Tibial nerve (tissue), 4 donors: ENCODE measurements at places on chromosomes 3 and 15. TPM values are rescaled to one million over a fixed set of nuclear protein-coding genes. Genes with fewer than 3 reads are reported as not detected.

Gene CPLX3
- total RNA-seq = not detected

GRCh38 chr3:152976239-152976638, 141.3 kb downstream of the P2RY1 start:
- no peak for DNase-seq

DNA sequence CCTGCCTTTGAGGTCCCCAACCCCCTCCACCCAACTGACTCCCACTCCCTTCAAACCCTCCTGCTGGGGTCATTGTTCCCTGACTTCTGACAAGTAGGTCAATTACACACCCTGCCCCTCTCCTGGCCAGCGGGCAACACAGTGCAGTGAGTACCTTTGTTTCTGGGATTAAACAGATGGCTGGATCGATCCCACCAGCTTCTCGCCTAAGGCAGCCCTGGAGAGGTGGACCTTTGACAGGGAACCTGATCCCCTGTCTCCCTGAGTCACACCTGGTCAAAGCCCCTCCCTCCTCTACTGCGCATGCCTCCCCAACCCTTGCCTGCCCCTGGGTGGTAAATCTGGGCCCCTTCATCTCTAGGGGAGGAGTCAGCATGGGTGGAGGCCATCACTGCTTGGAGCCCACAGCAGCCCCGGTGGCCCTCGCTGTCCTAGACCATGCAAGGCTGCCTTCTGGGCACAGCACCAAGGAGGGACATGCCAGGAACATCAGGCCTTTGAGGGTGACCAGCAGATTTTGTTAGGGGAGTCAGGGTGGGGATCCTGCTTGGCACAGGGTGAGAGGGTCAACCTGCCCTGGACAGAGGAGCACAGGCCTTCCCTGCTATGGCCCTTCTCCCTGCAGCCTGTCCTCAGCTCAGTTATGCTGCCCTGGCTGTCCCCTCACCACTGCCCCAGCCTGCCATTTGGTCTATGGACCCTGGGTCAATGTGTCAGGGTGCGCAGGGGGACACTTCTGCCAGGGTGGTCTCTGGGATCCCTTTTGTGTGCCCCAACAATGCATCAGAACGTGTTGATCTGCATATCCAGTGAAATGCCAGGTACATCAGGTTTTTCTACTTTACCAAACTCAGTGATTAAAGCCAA, 9.8 kb upstream of the PRR23E start:
- no peak for DNase-seq

DNA sequence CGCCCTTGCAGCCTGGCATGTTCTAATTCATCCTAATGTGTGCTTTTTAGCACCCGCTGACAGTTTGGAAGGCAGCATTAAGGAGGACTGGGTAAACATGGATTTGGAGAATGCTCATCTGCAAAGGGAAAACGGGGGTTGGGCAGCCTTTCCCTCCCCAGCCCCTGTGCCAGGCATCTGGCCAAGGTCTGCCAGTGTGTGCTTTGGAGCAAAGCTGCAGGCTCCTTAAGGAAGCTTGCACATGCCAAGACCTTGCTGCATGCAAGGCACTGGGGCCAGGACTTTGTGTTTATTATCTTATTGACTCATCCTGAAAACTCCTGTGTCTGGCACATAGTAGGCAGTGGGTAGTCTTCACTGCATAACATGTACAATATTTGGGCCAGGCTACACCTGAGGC, 20.1 kb downstream of the FAM3D start:
- DNase-seq = no peak

- no peak for DNase-seq
These were observed 42.2 kb downstream of the SLC9A9 start for GRCh38 chr3:143806038-143806437.
